ENCODE measurements at places on chromosomes 2 and 18.

- no peak for DNase-seq
Measured at GRCh38 chr2:84840306-84840705, 40.6 kb downstream of the TRABD2A start.

- DNase-seq, result no peak
Measured at GRCh38 chr18:6406075-6406909, 8.4 kb downstream of the L3MBTL4 start.

DNA sequence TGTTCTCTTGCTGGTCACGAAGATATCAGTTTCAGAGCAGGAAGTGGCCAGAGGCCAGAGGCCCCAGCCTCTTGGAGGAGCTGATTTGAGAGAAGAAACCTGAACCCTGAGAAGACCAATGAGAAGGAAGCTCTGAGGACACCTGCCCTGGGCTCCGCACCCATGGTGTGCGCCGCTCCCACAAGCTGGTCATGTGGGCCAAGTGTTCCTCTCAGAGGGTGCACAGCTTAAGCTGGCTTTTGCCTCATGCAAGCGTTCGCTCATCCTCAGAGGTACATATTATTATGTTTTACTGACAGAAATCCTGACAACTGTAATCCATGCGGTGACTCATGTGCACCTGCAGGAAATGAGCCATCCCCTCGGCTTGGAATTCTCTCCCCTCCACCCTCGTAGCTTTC is 316.1 kb upstream of the MYT1L start:
- no peak for DNase-seq

GRCh38 chr2:16652296-16653082 is 13.1 kb downstream of the CYRIA start:
- no peak for DNase-seq

DNA sequence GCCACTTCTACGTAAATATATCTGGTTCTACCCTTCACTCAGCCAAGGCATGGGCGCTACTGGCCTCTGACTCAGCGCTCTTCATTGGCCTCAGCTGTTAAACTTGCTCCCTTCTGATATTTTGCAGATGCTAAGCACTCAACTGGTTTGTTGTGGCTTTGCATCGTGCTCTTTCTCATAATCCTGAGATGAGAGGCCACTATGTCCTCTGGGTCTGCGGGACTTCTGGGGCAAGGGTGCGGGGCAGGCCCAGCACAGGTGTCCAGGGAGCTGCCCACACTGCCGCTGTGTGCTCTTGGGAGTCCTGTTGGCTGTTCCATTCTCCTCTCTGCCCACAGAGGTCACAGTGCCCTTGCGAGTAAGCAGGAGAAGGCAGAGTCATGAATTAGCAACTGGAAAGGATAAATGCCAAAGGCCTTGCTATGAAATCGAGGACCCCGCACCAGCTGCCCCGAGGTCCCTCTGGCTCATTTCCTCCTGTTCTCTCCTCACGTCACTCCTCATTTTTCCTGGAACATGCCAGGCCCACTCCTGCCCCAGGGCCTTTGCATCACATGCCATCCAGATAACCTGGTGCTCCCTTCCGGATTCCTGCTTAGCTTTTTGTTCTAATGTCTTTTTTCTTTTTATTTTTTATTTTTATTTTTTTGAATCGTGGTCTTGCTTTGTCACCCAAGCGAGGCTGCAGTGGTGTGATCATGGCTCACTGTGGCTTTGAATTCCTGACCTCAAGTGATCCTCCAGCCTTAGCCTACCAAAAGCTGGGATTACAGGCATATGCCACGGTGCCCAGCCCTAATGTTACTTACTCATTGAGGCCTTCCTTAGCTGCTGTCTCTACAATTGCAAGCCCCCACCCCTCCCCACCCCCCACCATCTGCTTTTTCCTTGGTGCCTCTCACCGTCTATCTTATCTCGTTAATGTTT is 34.9 kb upstream of the MAT2A start:
- DNase-seq, result no peak

GRCh38 chr2:10007921-10008808 is 35.2 kb upstream of the KLF11 start:
- DNase-seq, result no peak
